ENCODE measurements at places on chromosomes 5 and 9. TPM values are rescaled to one million over a fixed set of nuclear protein-coding genes. Genes with fewer than 3 reads are reported as not detected.

- no peak for DNase-seq
Measured at GRCh38 chr9:12884736-12885395, 110.0 kb downstream of the LURAP1L start.

DNA sequence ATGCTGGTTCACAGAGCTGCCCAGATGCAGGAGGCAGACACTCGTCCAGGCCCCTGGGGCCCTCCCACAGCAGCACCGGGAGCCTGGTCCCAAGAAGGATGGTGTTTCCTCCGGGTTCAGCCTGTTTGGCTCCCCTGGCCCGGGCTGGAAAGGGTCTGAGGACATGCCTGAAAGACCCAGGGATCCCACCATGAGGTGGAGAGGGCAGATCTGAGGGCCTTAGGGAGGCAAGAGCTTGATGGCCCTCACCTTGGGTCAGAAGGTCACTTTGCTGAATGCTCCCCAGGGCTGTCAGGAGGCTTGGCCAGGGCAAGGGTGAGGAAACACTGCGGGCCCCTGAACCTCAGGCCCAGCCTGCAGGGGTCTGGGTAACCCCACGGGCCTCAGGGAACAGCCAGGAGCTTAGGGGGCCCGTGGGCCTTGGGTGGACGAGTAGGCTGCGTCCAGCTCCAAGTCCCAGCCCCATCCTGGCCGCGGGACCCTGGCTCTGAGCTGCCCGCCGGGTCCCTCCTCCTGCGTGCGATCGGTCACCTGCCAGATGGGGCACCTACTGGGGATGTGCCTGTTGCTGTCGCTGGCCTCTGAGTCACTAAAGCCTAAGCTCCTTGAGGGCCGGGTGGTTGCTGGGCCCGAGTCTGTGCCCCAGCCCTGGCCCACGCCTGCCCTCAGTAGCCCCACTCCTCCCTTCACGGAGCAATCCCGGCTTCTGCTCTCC, 106.2 kb downstream of the ZNF354C start:
- no peak for DNase-seq

DNA sequence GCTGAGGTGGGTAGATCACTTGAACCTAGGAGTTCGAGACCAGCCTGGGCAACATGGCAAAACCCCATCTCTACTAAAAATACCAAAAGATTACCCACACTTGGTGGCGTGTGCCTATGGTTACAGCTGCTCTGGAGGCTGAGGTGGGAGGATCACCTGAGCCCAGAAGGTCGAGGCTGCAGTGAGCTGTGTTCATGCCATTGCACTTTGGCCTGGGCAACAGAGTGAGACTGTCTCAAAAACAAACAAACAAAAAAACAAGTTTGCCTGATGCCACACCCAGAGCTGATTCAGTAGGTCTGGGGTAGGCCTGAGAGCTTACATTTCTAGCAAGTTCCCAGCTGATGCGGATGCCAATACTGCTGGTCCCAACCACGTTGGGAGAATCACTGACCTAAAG, 60.5 kb upstream of the HSPA9 start:
- DNase-seq: no peak

GRCh38 chr9:110769667-110770066, 101.1 kb downstream of the MUSK start:
- no peak for DNase-seq

Gene SLC1A1
- total RNA-seq: 4.2 TPM

Gene LIX1
- total RNA-seq: 0.07 TPM
